Activated T-cell treated with anti-CD3 and anti-CD28 coated beads, Interleukin-2, amount 50 U/mL, for 72 hours (primary cell): ENCODE measurements at places on chromosomes 6 and 20. TPM values are rescaled to one million over a fixed set of nuclear protein-coding genes. Genes with fewer than 3 reads are reported as not detected.
A peak's percentile ranks its signal among the peaks of the same experiment; 100 is the strongest.

- DNase-seq = no peak
- peaks cover 16% of the 10 kb centered on the region for H3K4me1 ChIP-seq
- peaks cover 43% of the 10 kb centered on the region for H3K27me3 ChIP-seq
- peak overlapping the region; percentile 75 for H3K4me3 ChIP-seq
These were observed 2.6 kb downstream of the EPHA7 start for GRCh38 chr6:93416571-93417420.

GRCh38 chr6:77910826-77911225 is 258.0 kb downstream of the MEI4 start:
- H3K36me3 ChIP-seq = no peaks in the 10 kb centered on the region
- H3K4me3 ChIP-seq = no peak overlapping the region
- H3K4me1 ChIP-seq = no peaks in the 10 kb centered on the region

DNA sequence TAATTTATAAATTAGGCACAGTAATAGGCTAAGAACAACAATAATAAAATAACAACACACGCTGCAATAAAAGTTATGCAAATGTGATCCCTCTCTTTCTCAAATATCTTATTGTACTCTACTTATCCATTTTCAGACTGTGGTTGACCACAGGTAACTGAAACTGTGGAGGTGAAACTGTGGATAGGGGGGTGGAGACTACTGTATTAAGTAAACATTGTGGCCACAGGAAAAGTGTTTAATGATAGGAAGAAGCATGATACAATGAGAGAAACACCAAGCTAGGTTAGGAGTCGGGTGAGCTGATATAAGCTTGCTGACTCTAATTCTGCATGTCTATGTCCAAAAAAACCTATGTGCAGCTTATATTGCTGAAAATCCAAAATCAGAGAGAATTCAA is 23.0 kb downstream of the NHLRC1 start:
- no peaks in the 10 kb centered on the region for H3K36me3 ChIP-seq
- H3K27ac ChIP-seq = no peak overlapping the region
- H3K4me3 ChIP-seq = no peak overlapping the region

DNA sequence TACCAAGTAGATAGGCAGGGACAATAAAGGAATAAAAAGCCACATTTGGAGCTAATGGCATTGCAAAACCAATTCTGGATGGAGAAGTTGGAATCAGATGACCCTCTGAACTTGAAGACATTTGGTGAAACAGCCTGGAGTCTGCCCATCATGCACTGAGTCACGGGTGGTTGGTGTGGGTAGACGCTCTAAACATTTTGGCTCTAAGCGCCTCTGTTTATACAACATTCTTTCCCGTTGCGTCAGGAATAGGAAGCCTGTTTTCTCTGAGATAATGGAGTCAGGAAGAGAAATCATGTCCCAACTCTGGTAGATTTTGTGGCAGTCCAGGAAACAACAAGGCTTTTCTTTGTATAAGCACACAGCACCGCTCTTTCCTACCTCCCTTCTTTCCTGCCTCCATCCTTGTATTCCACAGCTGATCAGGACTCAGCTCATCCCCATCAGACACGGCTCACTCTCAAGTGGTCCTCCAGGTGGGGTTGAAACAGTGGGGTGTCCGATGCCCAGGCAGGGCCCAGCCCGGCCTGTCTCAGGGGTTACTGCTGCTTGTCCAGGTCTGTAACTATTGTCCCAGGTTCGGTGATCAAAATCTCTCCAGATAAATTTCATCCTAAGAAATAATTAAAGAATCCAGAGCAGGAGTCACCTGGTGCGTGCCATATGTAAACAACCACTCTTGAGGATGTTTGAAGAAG is 12.1 kb upstream of the RAMACL start:
- no peak for DNase-seq
- H3K27me3 ChIP-seq = no peaks in the 10 kb centered on the region
- H3K27ac ChIP-seq = no peak overlapping the region

- H3K36me3 ChIP-seq = no peaks in the 10 kb centered on the region
- H3K27me3 ChIP-seq = no peaks in the 10 kb centered on the region
- H3K4me1 ChIP-seq = no peaks in the 10 kb centered on the region
- DNase-seq = no peak
- H3K27ac ChIP-seq = no peak overlapping the region
These were observed 76.2 kb downstream of the SMOC2 start for GRCh38 chr6:168516944-168517741.

DNA sequence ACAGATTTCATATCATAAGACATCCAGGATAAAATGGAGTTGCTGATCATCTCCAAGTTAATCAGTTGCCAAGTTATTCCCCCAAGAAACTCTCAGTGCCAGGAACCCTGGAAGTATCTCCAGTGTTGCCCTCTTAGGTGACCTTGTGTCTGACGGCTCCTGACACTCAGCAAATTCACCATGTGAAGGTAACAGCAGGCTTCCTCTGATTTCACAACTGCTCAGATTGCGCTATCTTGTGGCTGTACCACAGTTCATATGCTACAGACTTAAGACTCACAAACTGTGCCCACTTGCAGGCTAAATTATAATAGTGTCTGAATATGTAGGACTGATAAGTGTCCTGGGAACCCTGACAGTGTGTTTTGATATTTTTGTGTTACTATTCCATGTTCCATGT is 186.6 kb upstream of the OPRM1 start:
- H3K27ac ChIP-seq = no peak overlapping the region
- no peaks in the 10 kb centered on the region for H3K36me3 ChIP-seq
- H3K4me3 ChIP-seq = no peak overlapping the region
- no peaks in the 10 kb centered on the region for H3K27me3 ChIP-seq
- no peak for DNase-seq
- no peaks in the 10 kb centered on the region for H3K4me1 ChIP-seq

- no peaks in the 10 kb centered on the region for H3K36me3 ChIP-seq
- H3K27ac ChIP-seq = no peak overlapping the region
- no peaks in the 10 kb centered on the region for H3K27me3 ChIP-seq
- DNase-seq = no peak
- peaks cover 27% of the 10 kb centered on the region for H3K4me1 ChIP-seq
These were observed 211.5 kb upstream of the PROKR2 start for GRCh38 chr20:5528261-5528660.

DNA sequence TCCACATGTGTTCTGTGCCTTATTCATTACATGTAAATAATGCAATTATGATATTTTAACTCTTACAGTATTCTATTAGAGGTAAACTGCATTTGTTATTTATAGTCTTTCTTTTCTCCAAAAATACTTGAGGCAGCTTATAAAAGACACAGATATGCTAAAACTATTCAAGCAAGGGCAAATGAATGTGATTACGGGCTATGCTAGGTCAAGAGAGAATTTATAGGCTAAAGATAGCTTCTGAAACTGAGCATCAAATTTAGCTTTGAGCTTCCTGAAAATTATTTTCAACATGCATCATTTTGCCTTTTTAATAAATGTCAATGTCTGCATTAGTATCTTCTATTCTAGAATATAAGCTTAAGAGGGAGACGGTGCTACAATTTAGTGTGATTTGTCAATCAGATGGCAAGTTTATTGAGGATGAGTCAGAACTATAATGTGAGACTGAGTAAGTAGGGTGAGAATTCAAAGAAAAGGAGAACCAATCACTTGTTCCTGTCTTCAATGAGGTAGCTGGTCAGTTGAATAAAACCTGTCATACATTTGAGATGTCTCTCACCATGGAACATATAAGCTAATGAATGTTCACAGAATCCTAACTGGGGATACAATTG is 669.4 kb upstream of the CITED2 start:
- H3K36me3 ChIP-seq = no peaks in the 10 kb centered on the region
- peaks cover 12% of the 10 kb centered on the region for H3K4me1 ChIP-seq
- DNase-seq = no peak
- peaks cover 11% of the 10 kb centered on the region for H3K27me3 ChIP-seq
- no peak overlapping the region for H3K4me3 ChIP-seq

GRCh38 chr6:169367507-169367906 is 113.9 kb upstream of the THBS2 start:
- H3K36me3 ChIP-seq = no peaks in the 10 kb centered on the region
- H3K4me3 ChIP-seq = no peak overlapping the region
- no peak overlapping the region for H3K27ac ChIP-seq
- no peaks in the 10 kb centered on the region for H3K4me1 ChIP-seq
- no peak for DNase-seq

DNA sequence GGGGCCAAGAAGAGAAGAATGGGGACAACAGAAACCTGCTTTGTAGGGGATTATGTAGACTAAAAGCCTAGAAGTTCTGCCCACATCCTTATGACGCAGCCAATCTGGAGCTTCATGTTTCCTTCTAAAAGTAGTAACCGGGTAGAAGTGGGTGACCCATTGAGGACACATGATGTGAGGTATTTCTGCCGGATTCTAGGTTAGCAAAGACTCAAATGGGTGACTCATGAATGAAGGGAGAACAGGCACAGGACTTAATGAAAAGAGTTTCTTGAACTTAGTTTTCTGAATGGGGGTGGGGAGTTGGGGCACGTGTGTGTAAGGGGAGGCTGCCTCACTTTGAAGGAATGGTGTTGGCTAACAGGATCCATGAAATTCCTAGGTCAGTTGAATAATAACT is 68.8 kb downstream of the CDS2 start:
- no peaks in the 10 kb centered on the region for H3K27me3 ChIP-seq
- no peak overlapping the region for H3K4me3 ChIP-seq
- DNase-seq = no peak
- peaks cover 4% of the 10 kb centered on the region for H3K36me3 ChIP-seq
- H3K27ac ChIP-seq = no peak overlapping the region

The IL17F gene
- total RNA-seq = 12.3 TPM

The GINM1 gene
- total RNA-seq = 15.3 TPM

The PROCR gene
- 1.7 TPM for total RNA-seq

The TP53TG5 gene
- 0.83 TPM for total RNA-seq

The SLC26A8 gene
- total RNA-seq = not detected

The TGM3 gene
- total RNA-seq = not detected

The ANKRD60 gene
- total RNA-seq = not detected
